ENCODE measurements at places on chromosomes 6 and 20. TPM values are rescaled to one million over a fixed set of nuclear protein-coding genes. Genes with fewer than 3 reads are reported as not detected.

The CCN6 gene
- 1.5 TPM for total RNA-seq

GRCh38 chr6:63998991-63999390 is 363.4 kb downstream of the PHF3 start:
- DNase-seq, result no peak

DNA sequence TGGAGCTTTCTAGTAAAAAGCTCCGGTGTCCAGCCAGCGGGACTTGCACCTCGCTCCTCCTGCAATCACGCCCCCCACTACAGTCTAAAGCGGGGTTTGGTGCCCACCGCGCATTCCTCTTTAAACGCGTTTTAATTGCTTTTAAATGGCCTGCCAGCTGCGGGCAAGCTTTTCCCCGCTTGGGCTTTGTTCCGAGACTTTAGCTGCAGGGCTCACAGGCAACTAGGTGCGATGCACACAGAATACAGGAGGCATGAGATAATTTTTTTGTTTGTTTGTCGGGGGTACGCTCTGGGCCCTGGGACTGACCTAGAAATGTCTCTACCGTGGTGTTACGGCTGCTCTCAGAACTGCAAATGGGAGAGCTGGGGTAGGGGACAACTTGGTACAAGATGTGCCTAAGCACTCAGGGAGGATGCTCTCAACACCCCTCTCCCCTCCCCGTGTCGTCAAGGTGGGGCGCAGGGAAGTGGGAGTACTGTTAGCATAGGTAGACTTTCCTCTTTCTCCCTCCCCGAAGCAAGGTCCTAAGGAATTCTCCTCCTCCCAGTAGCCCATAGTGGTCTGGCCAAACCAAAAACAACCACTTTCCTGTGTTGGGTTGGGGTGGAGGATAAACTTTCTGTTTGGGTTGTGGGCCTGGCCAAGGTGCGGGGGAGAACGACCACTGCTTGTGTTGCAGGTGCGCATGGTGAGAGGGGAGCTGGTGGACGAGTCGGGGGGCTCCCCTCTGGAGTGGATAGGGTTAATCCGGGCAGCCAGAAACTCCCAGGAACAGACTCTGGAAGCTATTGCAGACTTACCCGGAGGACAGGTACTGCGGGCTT is 1.6 kb downstream of the PRDM13 start:
- no peak for DNase-seq

- DNase-seq, result no peak
Measured at GRCh38 chr20:58375759-58376352, 13.2 kb upstream of the VAPB start.

DNA sequence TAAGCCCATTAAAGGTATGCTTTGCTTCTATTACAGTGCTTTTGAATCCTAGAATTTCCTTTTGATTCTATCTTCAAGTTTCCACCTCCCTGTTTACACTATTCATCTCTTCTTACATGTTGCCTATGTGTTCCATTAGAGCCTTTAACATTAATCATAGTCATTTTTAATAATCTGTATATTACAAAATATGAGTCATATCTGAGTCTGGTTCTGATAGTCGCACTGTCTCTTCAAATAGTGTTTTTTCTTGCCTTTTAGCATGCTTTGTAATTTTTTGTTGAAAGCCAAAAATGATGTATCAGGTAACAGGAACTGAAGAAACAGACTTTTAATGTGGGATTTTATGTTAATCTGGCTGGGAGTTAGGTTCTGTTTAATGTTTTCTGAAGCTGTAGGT is 68.4 kb downstream of the DNAAF9 start:
- no peak for DNase-seq

- DNase-seq, result no peak
Measured at GRCh38 chr20:3177746-3178485, 4.6 kb upstream of the LZTS3 start.

DNA sequence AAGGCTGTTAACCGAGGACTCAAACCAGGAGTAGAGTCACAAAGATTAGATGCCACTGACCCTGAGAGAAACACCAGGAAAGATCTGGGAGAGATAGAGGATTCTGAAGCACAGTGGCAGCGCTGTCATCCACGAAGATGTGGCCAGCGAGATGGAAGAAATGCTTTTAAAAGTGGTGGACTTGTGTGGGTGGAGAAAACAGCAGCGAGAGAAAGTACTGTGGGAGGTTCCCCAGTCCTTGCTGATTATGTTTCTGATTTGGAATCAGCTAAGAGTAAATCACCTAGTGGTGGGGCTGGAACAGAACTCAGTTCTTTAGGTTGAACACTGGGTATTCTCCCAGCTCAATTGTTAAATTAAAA is 435 bp upstream of the ZNF322 start:
- no peak for DNase-seq

DNA sequence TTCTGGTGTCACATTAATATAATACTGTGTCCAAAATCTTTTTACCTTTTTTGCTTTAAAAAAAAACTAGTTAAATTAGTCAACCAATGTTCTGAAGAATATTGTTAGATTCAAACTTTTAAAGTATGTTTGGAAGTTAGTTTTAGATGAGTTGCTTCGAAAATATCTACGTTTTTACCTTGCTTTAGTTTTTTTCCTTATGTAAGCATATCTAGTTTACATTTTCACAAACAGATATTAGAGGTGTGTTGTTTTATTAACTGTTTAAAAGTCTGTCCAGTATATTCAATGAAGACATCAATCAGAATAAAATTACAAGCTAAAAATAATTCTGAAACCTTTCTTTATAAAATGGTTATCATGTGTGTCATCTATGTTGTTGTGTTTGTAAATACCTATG is 375.0 kb upstream of the BTBD3 start:
- DNase-seq, result no peak

GRCh38 chr6:116971959-116972358 is 94.9 kb downstream of the RFX6 start:
- DNase-seq, result peak; percentile 12

- no peak for DNase-seq
Measured at GRCh38 chr6:22057962-22058361, 238.9 kb downstream of the PRL start.

- no peak for DNase-seq
Measured at GRCh38 chr6:104936766-104937535, 20.0 kb upstream of the LIN28B start.

The MAP7 gene
- 17.6 TPM for total RNA-seq

DNA sequence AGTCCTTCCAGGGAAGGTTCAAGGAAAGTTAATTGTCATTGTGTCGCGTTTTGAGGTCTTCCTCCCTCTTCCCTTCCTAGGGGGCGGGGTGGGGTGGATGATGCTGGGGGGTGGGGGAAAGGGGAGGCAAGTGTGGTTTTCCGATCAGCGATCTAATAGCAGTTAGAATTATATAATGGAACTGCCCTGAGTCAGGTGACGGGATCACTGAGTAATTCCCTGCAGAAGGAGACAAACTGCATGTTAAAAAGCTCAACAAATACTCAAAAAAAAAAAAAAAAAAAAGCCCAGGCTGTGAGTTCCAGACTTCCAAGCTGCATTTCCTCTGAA is 240.4 kb downstream of the PHACTR1 start:
- DNase-seq, result peak; percentile 19

GRCh38 chr20:62742979-62743776 is 34.5 kb downstream of the NTSR1 start:
- DNase-seq, result no peak

DNA sequence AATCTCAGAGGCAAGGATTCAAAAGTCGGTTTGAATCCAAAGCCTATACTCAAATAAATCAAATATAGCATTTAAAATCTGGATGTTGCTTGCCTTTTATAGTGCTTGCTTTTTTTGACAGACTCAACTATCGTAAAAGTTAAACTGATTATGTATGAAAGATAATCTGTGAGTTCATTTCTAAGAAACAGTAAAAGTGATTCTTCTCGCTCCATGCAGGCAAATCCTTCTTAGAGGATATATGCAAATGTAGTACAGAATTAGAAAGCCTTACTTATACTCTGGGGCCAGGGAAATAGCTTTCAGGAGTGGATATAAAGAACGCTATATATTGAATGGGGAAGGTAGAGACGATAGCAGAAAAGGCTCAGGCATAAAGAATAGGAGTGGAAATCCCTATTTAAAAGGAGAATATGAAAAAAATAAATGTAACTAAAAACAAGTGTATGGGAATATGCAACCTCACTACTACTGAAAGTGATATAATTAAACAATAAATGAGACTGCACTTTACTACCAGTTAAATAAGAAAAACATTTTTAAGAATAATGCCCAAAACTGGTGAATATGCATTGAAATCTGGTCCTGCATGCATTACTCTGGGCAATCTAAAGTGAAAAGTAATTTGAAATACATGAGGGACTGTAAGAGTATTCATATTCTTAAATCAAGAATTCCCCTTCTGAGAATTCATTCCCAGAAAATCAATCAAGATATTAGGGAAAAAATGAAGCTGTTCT is 361.8 kb upstream of the PLCB4 start:
- no peak for DNase-seq

DNA sequence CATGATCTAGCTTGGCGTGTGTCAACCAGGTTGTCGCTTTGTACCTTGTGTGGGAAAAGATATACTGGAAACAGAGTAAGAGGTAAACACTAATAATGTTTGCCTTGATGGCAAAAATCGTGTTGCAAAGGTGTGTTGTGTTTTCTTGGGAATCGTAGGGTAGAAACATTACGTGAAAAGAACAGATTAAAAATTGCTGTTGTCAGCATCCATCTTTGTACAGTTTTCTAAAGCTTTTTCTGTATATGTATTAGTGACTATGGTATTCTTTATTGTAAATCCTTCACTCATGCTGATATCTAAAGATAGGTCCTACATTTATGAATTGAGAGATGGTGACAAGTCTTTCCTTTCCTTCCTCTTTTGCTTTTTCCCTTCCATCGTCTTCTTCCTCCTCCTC is 116.9 kb downstream of the RPS12 start:
- no peak for DNase-seq

Data from kidney epithelial cell (primary cell).